ENCODE measurements at places on chromosomes 3 and 15. TPM values are rescaled to one million over a fixed set of nuclear protein-coding genes. Genes with fewer than 3 reads are reported as not detected.

Gene WNT5A
- 39.0 TPM for total RNA-seq

Gene NR2E3
- 218 TPM for total RNA-seq

Gene GOLGA8O
- total RNA-seq, result 1.5 TPM

Gene RARRES1
- total RNA-seq, result 11.8 TPM

Gene DUOXA2
- not detected for total RNA-seq

Gene CKMT1B
- total RNA-seq, result 6.7 TPM

Gene TGM5
- 0.38 TPM for total RNA-seq

Gene IQCF5
- total RNA-seq, result not detected

Gene ISG20
- 6.5 TPM for total RNA-seq

Gene ZNF619
- 13.4 TPM for total RNA-seq

Gene ALPK3
- total RNA-seq, result 11.1 TPM

Gene RBP2
- total RNA-seq, result not detected

Gene WDR93
- total RNA-seq, result 0.66 TPM

Gene CPNE9
- 3.8 TPM for total RNA-seq
